ENCODE measurements at places on chromosomes 12 and 14. TPM values are rescaled to one million over a fixed set of nuclear protein-coding genes. Genes with fewer than 3 reads are reported as not detected.

GRCh38 chr14:100775351-100775830 lies 48.7 kb downstream of the DLK1 start:
- peaks cover 3% of the 10 kb centered on the region for H3K36me3 ChIP-seq
- no peak overlapping the region for H3K4me3 ChIP-seq
- DNase-seq, result no peak
- no peak overlapping the region for H3K27ac ChIP-seq
- H3K4me1 ChIP-seq, result peaks cover 22% of the 10 kb centered on the region

DNA sequence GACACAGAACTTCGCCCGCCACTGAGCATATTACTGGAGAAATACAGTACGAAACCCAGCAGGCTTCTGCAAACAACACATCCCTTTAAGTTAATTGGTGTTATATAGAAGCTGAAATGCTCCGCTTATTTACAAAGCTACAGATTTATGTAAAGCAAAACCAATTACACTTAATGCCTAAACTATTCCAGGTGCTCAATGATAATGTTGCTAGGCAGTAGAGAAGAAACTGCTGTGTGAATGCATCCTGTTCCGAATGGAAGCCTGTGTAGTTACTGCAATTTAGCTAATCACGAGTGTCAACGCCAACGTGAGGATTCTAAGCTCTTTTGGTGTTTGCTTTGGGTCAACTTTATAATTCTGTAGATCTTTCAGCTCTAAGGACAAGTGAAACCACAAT lies 89.8 kb downstream of the SLC15A5 start:
- no peaks in the 10 kb centered on the region for H3K36me3 ChIP-seq
- H3K27me3 ChIP-seq, result no peaks in the 10 kb centered on the region
- peaks cover 5% of the 10 kb centered on the region for H3K4me1 ChIP-seq
- H3K4me3 ChIP-seq, result no peak overlapping the region
- no peak overlapping the region for H3K27ac ChIP-seq

- no peaks in the 10 kb centered on the region for H3K27me3 ChIP-seq
These were observed 33.6 kb upstream of the STRAP start for GRCh38 chr12:15848606-15849005.

DNA sequence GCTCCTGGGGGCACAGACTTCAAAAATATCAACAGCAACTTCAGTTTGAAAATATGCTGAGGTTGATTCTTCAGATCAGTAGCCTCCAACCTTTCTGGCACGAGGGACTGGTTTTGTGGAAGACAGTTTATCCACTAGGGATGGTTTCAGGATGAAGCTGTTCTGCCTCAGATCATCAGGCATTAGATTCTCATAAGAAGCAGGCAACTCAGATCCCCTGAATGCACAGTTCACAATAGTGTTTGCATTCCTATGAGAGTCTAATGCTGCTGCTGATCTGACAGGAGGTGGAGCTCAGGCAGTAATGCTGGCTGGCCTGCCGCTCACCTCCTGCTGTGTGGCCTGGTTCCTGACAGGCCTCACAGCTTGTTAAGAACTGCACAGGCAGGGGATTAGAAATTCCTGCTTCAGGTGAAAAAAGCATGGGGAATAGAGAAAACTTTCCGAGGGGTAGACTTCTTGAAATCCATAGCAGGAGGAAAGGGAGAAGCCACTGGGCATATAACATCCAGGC lies 12.8 kb downstream of the EPYC start:
- no peaks in the 10 kb centered on the region for H3K27me3 ChIP-seq
- H3K4me3 ChIP-seq, result no peak overlapping the region
- peaks cover 5% of the 10 kb centered on the region for H3K4me1 ChIP-seq

- peaks cover 4% of the 10 kb centered on the region for H3K4me1 ChIP-seq
- no peak overlapping the region for H3K4me3 ChIP-seq
- no peak overlapping the region for H3K27ac ChIP-seq
These were observed 122.3 kb upstream of the DIO3 start for GRCh38 chr14:101439023-101439422.

DNA sequence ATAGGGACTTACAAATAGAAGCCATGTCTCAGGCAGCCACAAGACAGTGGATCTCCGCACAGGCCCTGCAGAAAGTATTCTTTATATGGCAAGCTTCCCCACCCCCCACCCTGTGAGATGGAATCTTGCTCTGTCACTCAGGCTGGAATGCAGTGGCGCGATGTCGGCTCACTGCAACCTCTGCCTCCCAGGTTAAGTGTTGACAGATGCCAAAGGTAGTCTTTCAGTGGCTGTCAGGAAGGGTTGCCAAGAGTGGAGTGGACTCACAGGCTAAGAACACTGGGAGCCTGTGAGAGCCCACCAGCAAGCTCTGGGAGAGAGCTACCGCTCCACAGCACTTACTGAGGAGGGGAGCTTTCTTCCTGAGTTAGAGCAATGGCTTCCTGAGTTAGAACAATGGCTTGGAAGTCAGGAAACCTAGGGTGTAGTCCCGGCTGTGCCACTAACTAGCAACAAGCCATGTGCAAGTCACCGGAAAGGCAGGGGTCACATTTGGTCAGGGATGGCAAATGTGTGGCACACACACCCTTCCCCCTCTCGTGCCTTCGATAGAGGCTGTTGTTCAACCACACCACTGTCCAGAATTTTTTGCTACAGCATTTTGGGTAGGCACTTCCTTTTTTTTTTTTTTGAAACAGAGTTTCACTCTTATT lies 2.6 kb downstream of the RNASE1 start:
- H3K27ac ChIP-seq, result peak overlapping the region; percentile 99
- peaks cover 53% of the 10 kb centered on the region for H3K4me1 ChIP-seq
- peak; percentile 25 for DNase-seq
- peak overlapping the region; percentile 45 for H3K4me3 ChIP-seq
- H3K27me3 ChIP-seq, result no peaks in the 10 kb centered on the region
- no peaks in the 10 kb centered on the region for H3K36me3 ChIP-seq

- peak overlapping the region; percentile 24 for H3K27ac ChIP-seq
- peaks cover 51% of the 10 kb centered on the region for H3K4me1 ChIP-seq
- no peak for DNase-seq
- H3K36me3 ChIP-seq, result peaks cover 10% of the 10 kb centered on the region
These were observed 2.7 kb downstream of the PCNX4 start for GRCh38 chr14:60094306-60094897.

GRCh38 chr12:68317047-68317667 lies 15.0 kb downstream of the MDM1 start:
- no peak overlapping the region for H3K27ac ChIP-seq
- no peak overlapping the region for H3K4me3 ChIP-seq

DNA sequence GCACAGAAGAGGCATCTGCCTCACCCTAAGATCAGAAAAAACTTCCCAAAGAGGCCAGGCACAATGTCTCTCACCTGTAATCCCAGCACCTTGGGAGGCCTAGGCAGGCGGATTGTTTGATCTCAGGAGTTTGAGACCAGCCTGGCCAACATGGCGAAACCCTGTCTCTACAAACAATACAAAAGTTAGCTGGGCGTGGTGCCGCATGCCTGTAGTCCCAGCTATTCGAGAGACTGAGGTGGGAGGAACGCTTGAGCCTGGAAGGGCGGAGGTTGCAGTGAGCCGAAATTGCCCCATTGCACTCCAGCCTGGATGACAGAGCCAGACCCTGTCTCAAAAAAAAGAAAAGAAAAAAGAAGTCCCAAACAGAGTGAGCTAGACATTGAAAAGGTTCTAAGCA lies 4.5 kb downstream of the ZBTB1 start:
- peak overlapping the region; percentile 58 for H3K4me3 ChIP-seq
- H3K27me3 ChIP-seq, result no peaks in the 10 kb centered on the region
- no peak for DNase-seq
- no peak overlapping the region for H3K27ac ChIP-seq

- no peaks in the 10 kb centered on the region for H3K27me3 ChIP-seq
- peaks cover 31% of the 10 kb centered on the region for H3K36me3 ChIP-seq
- no peak overlapping the region for H3K4me3 ChIP-seq
- DNase-seq, result no peak
- peaks cover 31% of the 10 kb centered on the region for H3K4me1 ChIP-seq
These were observed 96.3 kb downstream of the ST8SIA1 start for GRCh38 chr12:22238211-22238610.

- no peaks in the 10 kb centered on the region for H3K27me3 ChIP-seq
- H3K4me3 ChIP-seq, result peak overlapping the region; percentile 80
- H3K4me1 ChIP-seq, result peaks cover 8% of the 10 kb centered on the region
- DNase-seq, result peak; percentile 68
- no peak overlapping the region for H3K27ac ChIP-seq
These were observed 6.9 kb downstream of the PABPN1 start for GRCh38 chr14:23327947-23328744.

DNA sequence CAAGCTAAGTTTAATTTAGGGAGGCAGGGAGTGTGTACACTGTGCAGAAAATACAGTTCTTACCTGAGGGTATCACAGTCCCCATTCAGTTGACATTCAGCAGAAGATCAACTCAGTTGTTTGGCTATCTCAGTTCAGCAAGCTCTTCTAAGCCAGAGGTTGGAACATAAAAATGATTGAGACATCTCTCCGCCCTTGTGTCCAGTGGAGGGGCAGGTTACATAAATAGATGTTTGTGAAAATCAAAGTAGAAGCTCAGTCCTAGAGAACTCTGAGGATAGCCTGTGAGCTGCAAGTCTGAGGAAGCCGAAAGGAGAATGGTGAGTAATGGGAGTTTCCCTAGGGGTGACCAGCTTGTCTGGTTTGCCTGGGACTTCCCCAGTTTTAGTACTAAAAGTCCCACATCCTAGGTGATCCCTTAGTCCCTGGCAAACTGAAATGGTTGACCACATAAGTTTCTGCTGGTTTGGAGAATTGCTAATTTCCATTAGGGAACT lies 251.4 kb upstream of the ATP2B1 start:
- no peak overlapping the region for H3K27ac ChIP-seq
- no peaks in the 10 kb centered on the region for H3K36me3 ChIP-seq
- H3K4me3 ChIP-seq, result no peak overlapping the region
- H3K4me1 ChIP-seq, result no peaks in the 10 kb centered on the region
- no peaks in the 10 kb centered on the region for H3K27me3 ChIP-seq

- DNase-seq, result no peak
- no peaks in the 10 kb centered on the region for H3K27me3 ChIP-seq
- H3K4me3 ChIP-seq, result no peak overlapping the region
These were observed 241.6 kb downstream of the EGLN3 start for GRCh38 chr14:33709283-33709682.

DNA sequence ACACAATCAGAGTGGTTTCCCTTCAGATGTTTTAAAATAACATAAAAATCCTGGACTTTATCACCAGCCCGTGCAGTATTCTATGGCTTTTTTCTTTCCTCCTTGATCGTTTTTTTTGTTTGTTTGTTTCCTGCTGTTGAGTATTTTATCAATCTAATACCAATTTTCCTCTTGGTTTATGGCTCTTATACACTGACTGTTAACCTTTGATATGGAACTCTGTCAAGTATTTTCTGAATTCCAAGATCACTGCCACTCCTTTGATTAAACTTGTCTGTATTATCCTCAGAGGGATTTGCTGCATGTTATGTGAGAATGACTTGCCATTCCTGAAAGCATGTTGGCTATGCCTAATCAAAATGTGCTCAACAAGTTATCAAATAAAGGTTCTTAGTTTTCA lies 88.4 kb downstream of the PELI2 start:
- H3K4me3 ChIP-seq, result no peak overlapping the region
- no peaks in the 10 kb centered on the region for H3K27me3 ChIP-seq
- no peak for DNase-seq
- H3K4me1 ChIP-seq, result peaks cover 20% of the 10 kb centered on the region
- H3K27ac ChIP-seq, result no peak overlapping the region

DNA sequence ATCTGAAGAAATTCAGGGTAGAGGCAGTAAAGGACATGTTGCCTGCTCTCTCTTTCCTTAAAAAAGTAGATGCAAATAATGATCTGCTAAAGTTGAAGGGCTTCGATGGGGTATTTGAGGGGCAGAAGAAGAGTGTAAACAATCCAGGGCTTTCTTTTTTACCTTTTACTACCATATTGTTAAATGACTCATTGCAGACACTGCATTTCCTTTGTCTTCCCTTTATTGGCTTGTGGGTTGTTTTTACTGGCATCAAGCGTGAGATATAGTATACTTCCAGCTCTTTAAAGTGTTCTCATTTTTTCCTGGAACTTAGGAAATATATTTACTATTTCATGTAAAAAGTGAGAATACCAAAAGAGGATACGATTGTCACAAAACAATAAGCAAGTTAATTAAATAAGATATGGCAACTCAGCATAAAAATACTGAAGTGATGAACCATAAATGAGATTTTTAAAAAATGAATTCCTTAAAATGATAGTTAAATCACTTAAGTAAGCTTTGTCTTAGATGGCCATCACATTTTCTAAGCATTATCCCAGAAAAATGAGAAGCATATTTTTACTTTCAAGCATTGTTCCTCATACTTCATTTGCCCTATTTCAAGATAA lies 72.3 kb upstream of the KRAS start:
- peaks cover 9% of the 10 kb centered on the region for H3K4me1 ChIP-seq
- H3K36me3 ChIP-seq, result no peaks in the 10 kb centered on the region
- H3K27ac ChIP-seq, result no peak overlapping the region
- no peaks in the 10 kb centered on the region for H3K27me3 ChIP-seq

DNA sequence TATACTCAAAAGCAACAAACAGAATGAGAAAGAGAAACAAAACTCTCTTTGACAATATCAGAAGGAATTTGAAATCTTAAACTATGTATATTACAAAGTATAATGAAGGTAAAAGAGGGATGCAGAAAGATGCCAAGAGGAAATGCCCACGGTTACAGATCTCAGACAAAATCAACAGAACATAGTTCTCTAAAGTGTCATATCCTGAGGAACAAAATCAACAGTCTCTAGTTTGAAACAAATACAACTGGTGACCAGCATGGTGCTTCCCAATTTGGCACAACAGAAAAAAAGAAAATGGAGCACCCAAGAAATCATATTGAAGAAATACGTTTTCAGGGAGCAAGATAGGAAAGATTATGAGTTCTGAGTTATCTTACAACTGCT lies 116.5 kb downstream of the METTL25 start:
- H3K36me3 ChIP-seq, result peaks cover 6% of the 10 kb centered on the region
- no peak overlapping the region for H3K27ac ChIP-seq
- H3K27me3 ChIP-seq, result no peaks in the 10 kb centered on the region
- no peak overlapping the region for H3K4me3 ChIP-seq
- no peaks in the 10 kb centered on the region for H3K4me1 ChIP-seq

DNA sequence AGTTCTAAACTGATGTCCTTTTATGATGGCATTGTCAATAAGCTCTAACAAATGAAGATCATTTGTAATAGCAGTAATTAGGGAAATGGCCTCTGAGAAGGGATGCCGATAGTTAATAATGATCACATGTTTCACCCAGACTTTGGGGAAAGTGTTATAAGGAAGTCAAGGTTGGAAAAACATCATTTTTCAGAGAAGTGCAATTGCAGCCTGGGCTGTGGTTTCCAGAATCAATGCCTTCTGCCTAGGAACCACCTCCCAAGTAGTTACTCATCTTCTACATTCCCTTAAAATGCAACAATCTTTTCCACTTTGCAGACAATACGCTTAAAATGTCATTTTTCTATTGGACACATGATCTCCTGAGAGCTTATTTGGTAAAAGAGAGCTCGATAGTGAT lies 879 bp downstream of the EDDM3A start:
- no peak for DNase-seq
- no peak overlapping the region for H3K4me3 ChIP-seq
- no peaks in the 10 kb centered on the region for H3K36me3 ChIP-seq
- H3K27ac ChIP-seq, result no peak overlapping the region
- H3K4me1 ChIP-seq, result no peaks in the 10 kb centered on the region

The TSPAN19 gene
- total RNA-seq, result 0.36 TPM

The SLC38A4 gene
- total RNA-seq, result not detected

The ZDHHC17 gene
- 52.9 TPM for total RNA-seq

The TESPA1 gene
- not detected for total RNA-seq

The CMTM5 gene
- 3.1 TPM for total RNA-seq

The OR4K1 gene
- total RNA-seq, result not detected

The RDH16 gene
- 0.44 TPM for total RNA-seq

The GPRC5A gene
- total RNA-seq, result not detected

The PTCSC3 gene
- total RNA-seq, result not detected

The APOLD1 gene
- 6.0 TPM for total RNA-seq

The CLEC12A gene
- not detected for total RNA-seq

The HAL gene
- total RNA-seq, result 0.65 TPM

All from neural crest cell (in vitro differentiated cells).